ENCODE measurements at places on chromosomes 12 and 14.

DNA sequence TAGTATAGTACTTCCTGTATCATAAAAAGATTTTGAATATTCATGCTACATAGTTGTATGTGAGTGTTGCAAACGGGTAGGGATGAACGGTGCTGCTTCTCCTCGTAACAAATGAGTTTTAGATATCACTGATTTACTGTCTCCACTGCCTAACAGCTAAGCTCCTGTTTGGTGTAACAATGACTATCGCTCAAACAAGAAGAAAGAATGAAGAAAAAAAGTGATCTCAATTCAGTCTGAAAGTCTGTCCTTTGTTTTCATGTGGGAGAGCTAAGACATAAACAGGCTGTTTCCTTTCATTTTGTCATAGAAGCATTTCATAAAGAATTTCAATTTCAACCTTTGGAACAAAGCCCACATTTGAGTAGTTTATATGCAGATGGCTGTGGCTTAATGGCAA, 26.1 kb upstream of the RTRAF start:
- H3K4me3 ChIP-seq, result no peak overlapping the region
- no peaks in the 10 kb centered on the region for H3K4me1 ChIP-seq
- H3K27ac ChIP-seq, result no peak overlapping the region
- DNase-seq, result no peak
- H3K27me3 ChIP-seq, result no peaks in the 10 kb centered on the region

- no peak overlapping the region for H3K4me3 ChIP-seq
- no peaks in the 10 kb centered on the region for H3K4me1 ChIP-seq
- DNase-seq, result no peak
- no peak overlapping the region for H3K27ac ChIP-seq
- H3K36me3 ChIP-seq, result no peaks in the 10 kb centered on the region
- H3K27me3 ChIP-seq, result no peaks in the 10 kb centered on the region
Measured at GRCh38 chr14:32419429-32419828, 90.3 kb downstream of the AKAP6 start.

- H3K27ac ChIP-seq, result no peak overlapping the region
- DNase-seq, result no peak
- H3K36me3 ChIP-seq, result no peaks in the 10 kb centered on the region
- H3K4me1 ChIP-seq, result peaks cover 4% of the 10 kb centered on the region
- no peak overlapping the region for H3K4me3 ChIP-seq
Measured at GRCh38 chr14:50229681-50230080, 1.7 kb downstream of the SOS2 start.

DNA sequence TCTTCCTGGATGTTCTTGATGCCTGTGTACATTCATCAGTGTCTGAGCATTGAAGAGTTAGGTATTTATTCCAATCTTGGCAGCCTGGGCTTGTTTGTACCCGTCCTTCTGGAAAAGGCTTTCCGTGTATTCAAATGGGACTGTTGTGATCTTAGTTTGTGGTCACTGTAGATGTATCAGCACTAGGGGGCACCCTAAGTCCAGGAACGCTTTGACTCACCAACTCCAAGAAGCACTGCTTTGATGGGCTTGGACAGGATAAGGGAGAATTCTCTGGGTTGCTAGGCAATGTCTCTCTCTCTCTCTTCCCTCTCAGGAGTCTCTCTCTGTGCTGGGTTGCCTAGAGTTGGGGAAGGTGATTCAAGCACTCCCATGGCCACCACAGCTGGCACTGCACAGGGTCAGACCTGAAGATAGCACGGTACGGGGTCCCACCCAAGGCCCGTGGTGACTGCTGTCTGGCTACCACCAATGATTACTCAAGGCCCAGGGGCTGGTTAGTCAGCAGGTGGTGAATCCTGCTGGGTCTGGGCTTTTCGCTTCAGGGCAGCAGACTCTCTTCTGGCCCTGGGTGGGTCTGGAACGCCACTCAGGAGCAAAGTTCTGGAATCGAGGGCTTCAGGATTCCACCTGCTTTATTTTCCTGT, 211.1 kb upstream of the RGS6 start:
- H3K4me3 ChIP-seq, result no peak overlapping the region
- peak; percentile 36 for DNase-seq
- H3K27me3 ChIP-seq, result no peaks in the 10 kb centered on the region
- H3K36me3 ChIP-seq, result peaks cover 12% of the 10 kb centered on the region
- no peak overlapping the region for H3K27ac ChIP-seq
- no peaks in the 10 kb centered on the region for H3K4me1 ChIP-seq

GRCh38 chr14:21039585-21040369, 2.4 kb upstream of the RNASE7 start:
- no peak overlapping the region for H3K4me3 ChIP-seq
- no peaks in the 10 kb centered on the region for H3K27me3 ChIP-seq
- H3K36me3 ChIP-seq, result no peaks in the 10 kb centered on the region
- H3K4me1 ChIP-seq, result peaks cover 1% of the 10 kb centered on the region
- no peak overlapping the region for H3K27ac ChIP-seq

- H3K4me1 ChIP-seq, result no peaks in the 10 kb centered on the region
- DNase-seq, result no peak
- peaks cover 3% of the 10 kb centered on the region for H3K36me3 ChIP-seq
- no peak overlapping the region for H3K4me3 ChIP-seq
Measured at GRCh38 chr12:110531741-110532333, 29.7 kb downstream of the RAD9B start.

GRCh38 chr14:97311411-97311810, 514.2 kb downstream of the VRK1 start:
- H3K27me3 ChIP-seq, result no peaks in the 10 kb centered on the region
- DNase-seq, result no peak
- H3K4me3 ChIP-seq, result no peak overlapping the region

GRCh38 chr14:58731465-58732293, 93.9 kb downstream of the DACT1 start:
- H3K4me3 ChIP-seq, result no peak overlapping the region
- no peaks in the 10 kb centered on the region for H3K36me3 ChIP-seq
- H3K27ac ChIP-seq, result no peak overlapping the region
- H3K4me1 ChIP-seq, result no peaks in the 10 kb centered on the region
- no peaks in the 10 kb centered on the region for H3K27me3 ChIP-seq

- no peak for DNase-seq
- peak overlapping the region; percentile 83 for H3K4me3 ChIP-seq
- H3K27ac ChIP-seq, result peak overlapping the region; percentile 94
- peaks cover 25% of the 10 kb centered on the region for H3K36me3 ChIP-seq
- H3K27me3 ChIP-seq, result no peaks in the 10 kb centered on the region
- H3K4me1 ChIP-seq, result peaks cover 16% of the 10 kb centered on the region
Measured at GRCh38 chr12:123269896-123270213, 1.8 kb downstream of the CDK2AP1 start.

GRCh38 chr14:21997300-21997699, 323.7 kb upstream of the OR4E1 start:
- H3K4me3 ChIP-seq, result no peak overlapping the region
- H3K27ac ChIP-seq, result no peak overlapping the region
- no peaks in the 10 kb centered on the region for H3K4me1 ChIP-seq

DNA sequence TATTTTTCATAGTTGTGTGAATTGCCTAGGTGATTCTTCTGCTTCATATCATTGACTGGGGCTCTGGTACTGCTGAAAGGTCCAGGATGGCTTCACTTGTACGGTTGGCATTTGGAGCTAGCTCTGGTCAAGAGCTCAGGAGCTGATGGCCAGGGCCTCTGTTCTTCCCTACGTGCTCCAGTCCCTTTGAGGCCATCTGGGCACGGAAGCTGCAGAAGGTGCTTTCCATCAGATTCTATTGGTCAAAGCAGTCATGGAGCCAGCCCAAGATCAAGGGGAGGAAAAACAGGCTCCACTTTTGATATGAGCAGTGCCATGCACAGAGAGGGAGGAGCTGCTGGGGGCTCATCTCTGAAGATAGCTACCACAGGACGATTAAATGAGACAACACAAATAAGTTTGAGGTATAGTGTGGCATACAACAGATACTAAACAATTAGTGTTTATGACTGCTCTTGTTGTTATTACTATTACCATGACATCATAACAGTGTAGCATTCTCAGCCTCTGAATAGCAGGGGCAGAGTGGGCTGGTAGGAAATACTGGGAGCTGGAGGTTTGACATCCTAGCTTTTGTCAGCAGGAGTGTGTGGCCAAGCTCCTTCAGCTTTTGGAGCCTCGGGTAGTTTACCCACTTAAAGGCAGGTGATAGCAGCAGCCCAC, 10.4 kb downstream of the KRT83 start:
- H3K4me1 ChIP-seq, result no peaks in the 10 kb centered on the region
- no peaks in the 10 kb centered on the region for H3K36me3 ChIP-seq
- peaks cover 28% of the 10 kb centered on the region for H3K27me3 ChIP-seq

GRCh38 chr12:125340791-125341190, 275.6 kb downstream of the AACS start:
- no peaks in the 10 kb centered on the region for H3K36me3 ChIP-seq
- H3K4me3 ChIP-seq, result no peak overlapping the region
- H3K27me3 ChIP-seq, result peaks cover 3% of the 10 kb centered on the region
- no peak for DNase-seq

DNA sequence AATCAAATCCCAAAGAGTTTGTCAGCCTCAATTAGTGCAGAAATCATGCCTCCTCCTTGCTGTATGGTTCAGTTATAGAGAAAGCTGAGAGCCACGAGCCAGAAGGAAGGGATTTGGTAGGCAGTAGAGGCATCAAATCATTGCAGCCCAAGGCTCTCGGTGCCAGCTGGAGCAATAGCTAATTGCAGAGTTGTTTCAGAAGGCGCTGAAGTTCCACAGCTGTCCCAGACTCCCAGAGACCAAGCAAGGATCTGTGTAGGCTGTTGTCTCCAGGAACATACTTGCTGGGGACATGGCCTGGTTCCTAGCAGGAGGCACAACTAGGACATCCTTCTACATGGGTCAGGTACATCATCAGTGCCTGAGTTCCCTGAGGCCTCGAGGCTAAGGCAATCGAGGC, 80.4 kb upstream of the WSCD2 start:
- DNase-seq, result no peak
- no peak overlapping the region for H3K27ac ChIP-seq
- no peaks in the 10 kb centered on the region for H3K27me3 ChIP-seq
- H3K4me3 ChIP-seq, result no peak overlapping the region

- H3K4me1 ChIP-seq, result no peaks in the 10 kb centered on the region
- peaks cover 99% of the 10 kb centered on the region for H3K36me3 ChIP-seq
- no peaks in the 10 kb centered on the region for H3K27me3 ChIP-seq
- no peak overlapping the region for H3K27ac ChIP-seq
- no peak overlapping the region for H3K4me3 ChIP-seq
- DNase-seq, result no peak
Measured at GRCh38 chr12:132651444-132652100, 33.0 kb downstream of the P2RX2 start.

DNA sequence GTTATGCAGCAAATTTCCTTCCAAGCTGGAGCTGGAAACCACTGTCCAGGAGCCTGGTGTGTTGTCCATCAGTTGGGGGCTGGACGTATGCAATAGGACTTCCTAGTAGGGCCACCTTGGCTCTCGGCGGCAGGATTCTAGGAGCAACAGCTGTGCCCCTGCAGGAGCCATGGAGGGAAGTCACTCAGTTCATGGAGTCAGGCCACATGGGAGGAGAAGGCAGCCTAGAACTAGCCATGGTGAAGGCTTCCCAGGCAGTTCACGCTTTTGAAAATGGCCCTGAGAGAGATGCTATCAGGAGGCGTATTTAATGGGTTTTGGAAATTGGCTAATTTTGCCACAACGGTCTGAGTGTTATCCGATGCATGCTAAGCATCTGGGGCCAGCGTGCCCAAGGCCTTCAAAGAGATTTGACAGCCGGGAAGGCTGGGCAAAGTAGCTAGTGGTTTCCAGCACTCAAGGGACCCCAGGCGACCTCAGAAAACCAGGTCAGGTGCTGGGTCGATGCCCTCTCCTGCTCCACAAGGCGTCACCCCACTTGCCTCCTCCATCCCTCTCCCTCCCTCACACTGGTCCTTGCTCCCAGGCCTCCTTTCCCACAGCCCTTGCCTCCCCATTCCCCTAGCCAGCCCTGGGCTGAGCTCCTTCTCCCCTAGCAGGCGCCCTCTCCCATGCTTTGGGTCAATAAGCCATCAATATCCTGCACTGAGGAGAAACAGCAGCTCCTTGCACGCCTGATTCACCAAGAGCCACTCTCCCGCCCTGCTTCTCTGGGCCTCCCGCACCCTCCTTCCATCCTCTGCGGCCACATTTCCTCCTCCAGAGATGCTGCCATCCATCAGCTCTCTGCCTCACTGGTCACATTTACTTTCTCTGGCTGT, 30.9 kb upstream of the SYNDIG1L start:
- no peak overlapping the region for H3K4me3 ChIP-seq
- no peaks in the 10 kb centered on the region for H3K27me3 ChIP-seq
- no peaks in the 10 kb centered on the region for H3K36me3 ChIP-seq
- no peak overlapping the region for H3K27ac ChIP-seq
- DNase-seq, result no peak
- peaks cover 16% of the 10 kb centered on the region for H3K4me1 ChIP-seq

- H3K27me3 ChIP-seq, result no peaks in the 10 kb centered on the region
- H3K27ac ChIP-seq, result no peak overlapping the region
- DNase-seq, result no peak
- no peaks in the 10 kb centered on the region for H3K4me1 ChIP-seq
- H3K36me3 ChIP-seq, result no peaks in the 10 kb centered on the region
Measured at GRCh38 chr12:116319898-116320621, 42.6 kb upstream of the MED13L start.

DNA sequence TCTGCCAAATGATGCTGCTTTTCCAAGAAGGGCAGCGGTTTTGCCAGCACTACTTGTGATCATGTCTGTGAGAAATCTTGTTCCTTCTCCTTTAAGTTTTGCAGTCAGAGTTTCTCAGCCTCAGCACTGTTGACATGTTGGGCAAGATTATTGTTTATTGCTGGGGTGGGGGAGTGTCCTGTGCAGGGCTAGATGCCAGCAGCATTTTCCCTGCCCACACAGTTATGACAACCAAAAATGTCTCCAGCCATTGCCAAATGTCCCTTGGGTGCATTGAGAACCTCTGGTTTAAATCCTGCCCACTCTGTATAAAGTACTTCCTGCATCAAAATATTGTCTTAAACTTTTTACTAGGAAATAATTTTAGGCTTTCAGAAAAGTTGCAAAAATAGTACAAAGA, 20.0 kb downstream of the TMEM132C start:
- no peak overlapping the region for H3K27ac ChIP-seq
- no peak for DNase-seq
- no peak overlapping the region for H3K4me3 ChIP-seq
- no peaks in the 10 kb centered on the region for H3K27me3 ChIP-seq
- peaks cover 7% of the 10 kb centered on the region for H3K36me3 ChIP-seq

GRCh38 chr12:47900131-47901062, 4.4 kb downstream of the VDR start:
- H3K36me3 ChIP-seq, result no peaks in the 10 kb centered on the region

GRCh38 chr12:12350868-12351463, 924 bp upstream of the MANSC1 start:
- H3K4me1 ChIP-seq, result peaks cover 7% of the 10 kb centered on the region
- no peaks in the 10 kb centered on the region for H3K36me3 ChIP-seq
- no peak for DNase-seq
- H3K27ac ChIP-seq, result no peak overlapping the region
- no peak overlapping the region for H3K4me3 ChIP-seq

DNA sequence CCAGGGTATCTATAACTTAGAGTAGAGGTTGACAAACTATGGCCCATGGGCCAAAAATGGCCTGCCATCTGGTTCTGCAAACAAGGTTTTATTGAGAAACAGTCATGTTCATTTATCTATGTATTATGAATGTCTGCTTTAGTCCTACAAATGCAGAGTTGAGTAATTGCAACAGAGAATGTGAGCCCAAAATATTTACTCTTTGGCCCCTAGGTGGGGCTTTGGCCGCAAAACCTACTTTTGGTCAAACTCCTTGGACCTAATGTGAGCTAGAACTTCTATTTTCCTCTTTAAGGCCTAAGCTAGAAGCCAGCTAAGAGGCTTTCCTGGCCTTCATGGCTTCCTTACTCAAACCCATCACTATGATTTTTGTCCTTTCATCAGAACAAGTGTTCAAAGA, 379.1 kb downstream of the NELL2 start:
- DNase-seq, result no peak
- H3K4me3 ChIP-seq, result no peak overlapping the region
- H3K36me3 ChIP-seq, result no peaks in the 10 kb centered on the region
- H3K27ac ChIP-seq, result no peak overlapping the region
